ENCODE measurements at places on chromosomes 6 and 20.

DNA sequence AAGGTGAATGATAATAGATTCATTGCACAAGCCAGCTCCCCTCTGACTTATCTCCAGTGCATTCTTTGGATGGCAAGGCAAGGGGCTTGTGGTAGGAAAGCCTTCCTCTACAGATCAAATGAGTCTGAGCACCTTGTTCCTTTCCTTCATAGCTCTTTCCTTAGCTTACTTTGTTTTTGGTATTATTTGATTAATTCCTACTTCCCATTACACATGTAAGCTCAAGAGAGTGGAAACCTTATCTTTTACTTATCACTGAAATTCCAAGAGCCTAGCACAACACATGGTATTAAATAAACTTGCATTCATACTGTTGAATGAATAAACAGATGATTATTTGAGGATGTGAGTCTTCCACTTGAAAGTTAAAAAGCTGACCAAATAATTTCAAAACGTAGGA is 41.7 kb downstream of the FRK start:
- H3K27ac ChIP-seq = no peak overlapping the region
- peaks cover 30% of the 10 kb centered on the region for H3K27me3 ChIP-seq
- ATAC-seq = no peak
- no peaks in the 10 kb centered on the region for H3K4me1 ChIP-seq
- H3K36me3 ChIP-seq = no peaks in the 10 kb centered on the region

DNA sequence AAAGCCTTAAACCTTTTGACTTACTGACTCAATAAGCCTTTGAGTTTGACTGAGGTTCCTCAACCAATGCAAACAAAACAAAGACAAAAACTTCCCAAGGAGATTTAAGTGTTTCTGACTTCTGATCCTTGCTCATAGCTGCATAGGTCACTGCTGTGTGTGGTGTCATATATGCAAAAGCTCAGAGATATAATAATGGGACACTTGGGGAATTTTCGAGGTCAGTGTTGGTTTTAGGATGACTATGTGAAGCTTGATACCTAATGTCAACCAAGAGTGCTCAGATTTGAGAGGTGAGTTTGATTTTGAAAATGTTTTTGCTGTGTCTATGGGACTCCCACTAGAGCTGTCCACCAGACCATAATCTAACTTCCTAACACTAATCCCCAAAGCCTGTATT is 26.2 kb downstream of the ZKSCAN8 start:
- no peaks in the 10 kb centered on the region for H3K4me1 ChIP-seq
- H3K36me3 ChIP-seq = no peaks in the 10 kb centered on the region
- H3K27ac ChIP-seq = no peak overlapping the region
- no peak for ATAC-seq
- no peak overlapping the region for H3K4me3 ChIP-seq

DNA sequence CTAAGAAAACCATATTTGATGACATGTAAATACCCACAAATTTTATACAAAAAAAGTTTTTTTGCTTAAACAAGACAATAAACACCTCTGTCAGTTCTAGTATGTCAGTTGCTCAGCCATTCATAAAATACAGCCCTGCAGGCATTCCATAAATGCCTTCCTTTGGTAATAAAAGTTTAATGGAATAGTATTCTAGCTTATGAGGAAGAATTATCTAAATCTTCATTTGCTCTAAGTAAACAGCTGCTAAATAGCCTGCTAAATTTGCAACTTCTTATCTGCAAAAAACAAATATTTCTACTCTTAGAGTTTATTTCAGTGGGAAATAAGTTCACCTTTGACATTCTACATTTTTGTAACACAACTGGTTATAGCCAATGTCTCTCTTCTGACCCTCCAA is 108.8 kb downstream of the SMLR1 start:
- no peaks in the 10 kb centered on the region for H3K4me1 ChIP-seq
- H3K27me3 ChIP-seq = no peaks in the 10 kb centered on the region
- no peak overlapping the region for H3K4me3 ChIP-seq

DNA sequence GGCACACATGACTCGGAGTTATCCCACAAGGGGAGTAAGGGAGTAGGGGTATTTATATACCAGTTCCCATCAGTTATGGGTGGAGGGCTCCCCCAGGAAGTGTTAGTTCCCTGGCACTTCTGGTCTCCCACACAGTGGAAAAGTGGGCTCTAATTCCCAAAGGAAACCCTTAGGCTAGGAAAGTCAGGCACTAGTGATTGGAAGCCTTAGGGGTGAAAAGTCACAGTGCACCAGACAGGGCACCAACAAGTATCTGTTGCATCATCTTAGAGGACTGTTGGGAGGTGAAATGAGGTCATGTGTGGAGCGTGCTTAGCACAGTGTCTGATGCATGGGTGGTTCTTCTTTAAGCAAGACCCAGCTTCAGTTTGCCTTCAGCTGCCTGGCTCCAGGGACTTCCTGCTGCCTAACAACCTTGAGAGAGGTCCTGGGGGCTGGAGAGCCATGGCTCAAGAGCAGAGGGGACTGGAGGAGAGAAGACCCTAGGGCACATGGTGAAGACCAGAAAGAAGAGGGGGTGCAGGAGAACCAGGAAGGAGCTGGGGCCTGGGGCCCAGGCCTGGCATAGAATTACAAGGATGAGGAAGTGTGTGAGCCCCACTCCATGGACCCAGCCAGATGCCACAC is 7.5 kb upstream of the FOXP4 start:
- no peaks in the 10 kb centered on the region for H3K36me3 ChIP-seq
- H3K4me1 ChIP-seq = peaks cover 4% of the 10 kb centered on the region

DNA sequence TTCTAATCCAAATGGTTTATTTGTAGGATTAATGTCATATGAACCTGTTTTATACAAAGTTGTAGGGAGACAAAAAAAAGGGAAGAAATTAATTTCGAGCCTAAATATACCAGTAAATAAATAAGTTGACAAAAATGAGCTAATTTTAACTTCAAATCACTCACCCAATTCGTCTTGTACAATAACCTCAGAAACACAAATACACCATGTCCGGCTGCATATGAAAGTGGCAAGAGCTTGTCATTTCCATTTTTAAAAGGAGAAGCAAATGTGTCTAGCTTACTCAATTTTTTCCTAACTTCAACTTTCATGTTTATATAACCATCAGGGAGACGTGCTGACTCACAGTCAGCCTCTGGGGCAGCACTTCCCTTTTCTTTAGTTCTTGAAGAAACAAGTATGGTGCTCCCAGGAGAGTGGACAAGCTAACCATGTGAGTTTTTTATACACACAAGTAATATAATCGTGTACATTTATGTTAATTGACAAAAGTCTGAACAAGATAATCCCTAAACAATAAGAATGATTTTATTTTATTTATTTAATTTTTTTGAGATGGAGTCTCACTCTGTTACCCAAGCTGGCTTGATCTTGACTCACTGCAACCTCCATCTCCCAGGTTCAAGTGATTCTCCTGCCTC is 55.5 kb upstream of the SGK1 start:
- peaks cover 30% of the 10 kb centered on the region for H3K4me1 ChIP-seq
- H3K27me3 ChIP-seq = no peaks in the 10 kb centered on the region
- peak; percentile 89 for ATAC-seq
- H3K4me3 ChIP-seq = peak overlapping the region; percentile 65

DNA sequence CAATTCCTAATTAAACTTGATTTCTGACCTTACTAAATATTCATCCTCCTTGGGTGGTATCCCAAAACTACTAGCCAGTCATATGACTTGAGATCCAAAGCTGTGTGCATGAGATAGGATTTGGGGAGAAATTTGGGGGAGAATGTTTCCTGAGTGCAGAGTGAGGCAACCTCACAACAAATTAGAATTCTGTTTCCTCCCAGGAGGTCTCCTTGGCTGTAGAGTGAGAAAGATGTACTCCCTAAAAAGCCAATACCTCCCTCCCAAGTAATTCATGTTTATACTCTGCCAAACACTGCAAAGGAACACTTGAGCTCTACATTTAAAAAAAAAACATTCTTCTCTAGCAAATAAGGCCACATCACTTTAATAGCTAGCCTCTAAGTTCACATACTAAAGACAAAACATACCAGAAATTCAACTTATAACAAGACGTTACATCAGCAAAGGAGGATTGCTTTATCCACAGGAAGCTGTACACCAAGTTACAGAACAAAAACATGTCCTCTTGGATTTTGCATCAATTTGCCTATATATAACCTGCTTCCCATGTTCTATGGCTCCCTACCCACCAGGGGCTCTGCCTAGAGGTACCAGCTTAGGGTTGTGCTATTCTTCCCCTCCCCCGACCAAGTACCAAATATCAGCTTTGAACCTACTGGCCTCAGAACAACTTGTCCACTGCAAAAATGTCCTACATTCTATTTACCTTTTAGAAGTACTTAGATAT is 15.4 kb upstream of the TMEM30A start:
- no peak for ATAC-seq
- no peaks in the 10 kb centered on the region for H3K4me1 ChIP-seq
- H3K36me3 ChIP-seq = no peaks in the 10 kb centered on the region

GRCh38 chr6:132236744-132237143 is 164.5 kb downstream of the MOXD1 start:
- peaks cover 4% of the 10 kb centered on the region for H3K27me3 ChIP-seq
- no peak overlapping the region for H3K4me3 ChIP-seq
- ATAC-seq = no peak
- H3K36me3 ChIP-seq = no peaks in the 10 kb centered on the region
- H3K27ac ChIP-seq = no peak overlapping the region

DNA sequence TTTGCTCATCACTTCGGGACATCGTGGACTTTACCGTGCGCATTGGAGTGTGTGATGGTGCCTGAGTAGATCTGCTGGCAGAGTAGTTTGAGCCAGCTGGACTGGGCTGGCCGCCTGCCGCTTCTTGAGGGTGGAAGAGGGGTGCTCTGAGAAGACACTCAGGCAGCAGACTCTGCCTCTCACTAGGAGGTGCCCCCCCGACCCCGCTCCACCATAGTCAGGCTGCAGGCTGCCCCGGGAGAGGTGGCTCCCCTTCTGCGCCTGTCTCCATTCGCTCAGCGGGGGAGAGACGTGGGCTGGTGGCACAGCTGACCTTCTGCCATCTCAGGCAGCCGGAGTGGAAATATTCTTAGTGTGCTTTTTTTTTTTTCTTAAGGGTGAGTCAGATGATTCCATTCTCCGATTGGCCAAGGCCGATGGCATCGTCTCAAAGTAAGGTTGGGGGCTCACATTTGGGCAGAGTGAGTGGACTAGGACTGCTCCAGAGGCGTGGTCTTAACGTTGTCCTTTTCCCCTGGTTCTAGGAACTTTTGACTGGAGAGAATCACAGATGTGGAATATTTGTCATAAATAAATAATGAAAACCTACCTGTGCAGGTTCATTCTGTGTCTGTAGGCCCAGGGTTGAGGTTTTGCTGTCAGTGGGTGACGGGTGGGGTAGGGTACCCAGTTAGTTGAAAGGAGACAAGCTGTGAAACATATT is 1.2 kb downstream of the RPS21 start:
- no peak for ATAC-seq
- peak overlapping the region; percentile 94 for H3K27ac ChIP-seq
- peak overlapping the region; percentile 95 for H3K4me3 ChIP-seq
- peaks cover 46% of the 10 kb centered on the region for H3K36me3 ChIP-seq
- no peaks in the 10 kb centered on the region for H3K27me3 ChIP-seq

- no peak overlapping the region for H3K4me3 ChIP-seq
- ATAC-seq = no peak
- H3K27ac ChIP-seq = no peak overlapping the region
- no peaks in the 10 kb centered on the region for H3K36me3 ChIP-seq
- no peaks in the 10 kb centered on the region for H3K4me1 ChIP-seq
Observed at GRCh38 chr6:79878142-79878748, 69.1 kb downstream of the ELOVL4 start.

- peaks cover 99% of the 10 kb centered on the region for H3K36me3 ChIP-seq
- peak overlapping the region; percentile 64 for H3K27ac ChIP-seq
- peak; percentile 70 for ATAC-seq
- peak overlapping the region; percentile 56 for H3K4me3 ChIP-seq
- H3K4me1 ChIP-seq = peaks cover 33% of the 10 kb centered on the region
- H3K27me3 ChIP-seq = no peaks in the 10 kb centered on the region
Observed at GRCh38 chr20:49821870-49822331, 9.3 kb downstream of the SLC9A8 start.

- H3K4me3 ChIP-seq = no peak overlapping the region
- H3K36me3 ChIP-seq = peaks cover 6% of the 10 kb centered on the region
- H3K4me1 ChIP-seq = peaks cover 16% of the 10 kb centered on the region
- no peaks in the 10 kb centered on the region for H3K27me3 ChIP-seq
- no peak overlapping the region for H3K27ac ChIP-seq
Observed at GRCh38 chr6:87334683-87335082, 5.6 kb upstream of the GJB7 start.

DNA sequence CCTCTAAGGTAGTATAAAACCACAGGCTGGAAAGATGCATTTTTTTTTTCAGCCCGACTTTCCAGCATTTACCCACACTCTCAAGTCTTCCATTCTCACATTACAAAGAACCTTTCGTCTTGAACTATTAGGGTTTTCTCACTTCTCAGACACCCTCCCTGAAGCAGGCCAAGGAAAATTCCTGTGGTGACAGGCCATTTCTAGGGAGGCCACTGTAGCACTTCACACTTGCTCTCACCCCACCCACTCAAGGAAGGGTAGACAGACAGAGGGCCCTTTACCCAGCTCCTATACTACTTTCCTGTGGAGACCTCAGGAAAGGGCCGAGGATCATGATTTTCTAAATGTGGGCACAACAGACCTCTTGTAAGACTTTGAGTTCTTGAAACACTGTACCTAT is 27.7 kb downstream of the KCNS1 start:
- H3K27me3 ChIP-seq = no peaks in the 10 kb centered on the region
- H3K4me1 ChIP-seq = peaks cover 29% of the 10 kb centered on the region
- peaks cover 99% of the 10 kb centered on the region for H3K36me3 ChIP-seq
- no peak for ATAC-seq
- peak overlapping the region; percentile 65 for H3K27ac ChIP-seq

- no peak for ATAC-seq
- peak overlapping the region; percentile 52 for H3K4me3 ChIP-seq
- peaks cover 36% of the 10 kb centered on the region for H3K4me1 ChIP-seq
- H3K27ac ChIP-seq = peak overlapping the region; percentile 21
- no peaks in the 10 kb centered on the region for H3K27me3 ChIP-seq
Observed at GRCh38 chr6:127869772-127870404, 31.0 kb downstream of the THEMIS start.

GRCh38 chr20:32476684-32477593 is 108.2 kb downstream of the NOL4L start:
- no peak for ATAC-seq
- H3K4me1 ChIP-seq = peaks cover 25% of the 10 kb centered on the region
- H3K27ac ChIP-seq = peak overlapping the region; percentile 80
- H3K36me3 ChIP-seq = no peaks in the 10 kb centered on the region

DNA sequence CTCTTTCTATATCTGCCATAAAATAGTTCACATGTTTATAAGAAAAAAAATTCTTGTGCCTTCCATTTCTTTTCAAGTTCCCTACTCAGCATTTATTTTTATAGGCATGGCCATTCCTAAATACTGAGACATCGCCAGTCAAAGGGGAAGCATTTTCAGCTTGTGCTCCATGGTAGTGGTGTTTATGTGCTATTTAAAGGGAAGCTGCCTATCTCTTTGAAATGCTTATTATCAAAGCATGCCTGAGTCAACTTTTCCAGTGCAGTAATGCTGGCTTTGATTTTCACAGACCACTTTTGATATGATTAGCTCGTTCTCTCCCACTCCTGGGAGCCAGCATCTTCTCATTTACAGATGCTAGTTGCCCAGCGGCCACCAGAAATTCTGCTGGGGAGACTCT is 124.1 kb upstream of the RIN2 start:
- H3K36me3 ChIP-seq = no peaks in the 10 kb centered on the region
- no peaks in the 10 kb centered on the region for H3K4me1 ChIP-seq
- no peaks in the 10 kb centered on the region for H3K27me3 ChIP-seq
- no peak overlapping the region for H3K27ac ChIP-seq
- H3K4me3 ChIP-seq = no peak overlapping the region
- no peak for ATAC-seq

- no peak for ATAC-seq
- H3K4me3 ChIP-seq = no peak overlapping the region
- H3K27me3 ChIP-seq = peaks cover 37% of the 10 kb centered on the region
- no peaks in the 10 kb centered on the region for H3K36me3 ChIP-seq
- H3K27ac ChIP-seq = no peak overlapping the region
Observed at GRCh38 chr6:41392246-41392645, 56.8 kb downstream of the NCR2 start.
